Glomerular endothelial cell (primary cell): ENCODE measurements at places on chromosomes 2 and 18. TPM values are rescaled to one million over a fixed set of nuclear protein-coding genes. Genes with fewer than 3 reads are reported as not detected.

GRCh38 chr2:46331109-46331766, 34.0 kb downstream of the EPAS1 start:
- DNase-seq = no peak

- DNase-seq = no peak
These were observed 54.3 kb downstream of the HAUS1 start for GRCh38 chr18:46158499-46158898.

DNA sequence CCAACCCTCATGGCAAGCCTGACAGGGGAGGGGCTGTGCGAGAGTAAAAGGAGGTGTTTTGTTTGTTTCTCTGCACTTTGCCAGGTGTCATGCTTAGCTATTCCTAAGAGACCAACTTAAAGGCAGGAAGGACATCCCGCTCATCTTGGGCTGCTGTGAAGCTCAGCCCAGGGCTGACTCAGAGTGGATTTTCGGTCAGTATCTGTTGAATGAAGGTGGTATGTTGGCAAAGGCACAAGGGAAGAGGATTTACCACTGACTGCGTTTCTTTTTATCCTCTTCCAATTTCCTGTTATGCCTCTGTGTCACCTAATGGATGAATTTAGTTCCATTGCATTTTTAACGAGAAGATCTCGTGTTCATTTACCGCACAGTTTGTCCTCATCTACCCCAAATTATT, 18.9 kb downstream of the TRPM8 start:
- DNase-seq = no peak

- DNase-seq = no peak
These were observed 198.9 kb downstream of the HDAC4 start for GRCh38 chr2:239201884-239202283.

DNA sequence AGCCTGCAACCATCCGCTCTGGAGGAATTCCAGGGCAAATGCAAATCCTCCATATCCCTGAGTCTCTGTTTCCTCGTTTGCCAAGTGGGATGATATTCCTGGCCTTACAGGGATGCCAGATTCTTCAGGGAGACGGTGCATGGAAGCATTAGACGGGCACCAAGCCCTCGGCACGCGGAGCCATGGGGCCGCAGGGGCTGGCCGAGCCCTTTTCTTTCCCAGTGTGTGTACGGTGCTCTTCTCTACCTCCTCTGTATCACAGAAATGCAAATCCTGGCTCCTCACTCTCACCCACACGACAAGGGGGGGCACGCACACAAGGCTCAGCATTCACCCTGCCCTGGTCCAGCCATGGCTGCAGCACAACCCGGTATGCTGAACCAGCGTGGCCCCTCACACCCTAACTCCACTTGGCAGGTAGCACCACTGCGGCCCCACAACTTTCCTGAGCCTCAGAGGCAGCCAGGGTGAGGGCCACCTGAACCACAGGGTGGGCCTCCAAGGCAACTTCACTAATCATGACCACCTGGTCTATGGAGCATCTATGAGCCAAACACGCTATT, 64.1 kb upstream of the SALL3 start:
- no peak for DNase-seq

Gene GATA6
- 7.0 and 18.1 TPM in 2 replicates for total RNA-seq

GRCh38 chr2:238713198-238713826, 134.6 kb upstream of the TWIST2 start:
- DNase-seq = no peak

Gene POTEI
- 0.06 TPM in 1 of 2 replicates, not detected in the other for total RNA-seq

- DNase-seq = no peak
These were observed 728.8 kb downstream of the CNTNAP5 start for GRCh38 chr2:124753842-124754241.
